ENCODE measurements at places on chromosomes 1 and 21.

DNA sequence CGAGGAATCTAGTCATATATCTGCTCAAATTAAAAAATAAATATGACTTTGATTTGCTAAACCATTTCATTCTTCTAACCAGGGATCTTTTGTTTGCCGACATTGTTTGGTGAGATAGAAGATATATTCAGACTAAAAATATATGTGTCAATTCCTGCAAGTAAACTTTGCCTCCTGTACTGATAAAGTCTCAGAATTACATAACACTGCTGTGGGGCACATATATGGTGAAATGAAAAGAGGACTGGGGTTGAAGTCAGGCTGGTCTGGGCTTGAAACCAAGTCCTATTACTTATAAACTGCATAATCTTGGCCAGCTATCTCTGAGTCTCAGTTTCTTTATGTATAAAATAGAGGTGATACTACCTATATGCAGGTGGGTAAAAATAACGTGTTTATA lies 9.8 kb downstream of the SCMH1 start:
- no peak for DNase-seq

DNA sequence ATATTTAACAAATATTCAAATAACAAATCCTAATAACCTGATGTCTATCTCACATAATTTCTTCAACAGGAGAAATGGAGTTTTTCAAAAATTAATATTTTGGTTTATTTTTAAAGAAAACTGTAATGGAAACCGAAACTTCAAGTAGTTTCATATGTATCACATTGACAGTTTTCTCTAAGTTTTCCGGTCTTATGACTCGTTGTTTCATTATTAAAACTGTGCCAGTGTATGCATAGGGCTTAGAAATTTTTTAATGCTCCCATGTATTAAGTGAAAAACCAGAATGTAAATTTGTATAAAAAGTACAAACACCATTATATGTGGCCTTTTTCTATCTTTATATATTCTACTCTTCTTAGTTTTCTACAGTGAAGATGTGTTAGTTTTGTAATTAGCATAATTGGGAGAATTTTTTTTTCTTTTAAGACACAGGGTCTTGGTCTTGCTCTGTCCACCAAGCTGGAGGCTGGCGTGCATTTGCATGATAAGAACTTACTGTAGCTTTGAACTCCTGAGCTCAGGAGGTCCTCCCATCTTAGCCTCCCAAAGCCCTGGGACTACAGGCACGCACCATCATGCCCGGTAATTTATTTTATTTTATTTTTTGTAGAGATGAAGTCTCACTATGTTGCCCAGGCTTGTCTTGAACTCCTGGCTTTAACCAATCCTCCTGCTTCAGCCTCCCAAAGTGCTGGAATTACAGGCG lies 43.9 kb upstream of the SAMSN1 start:
- no peak for DNase-seq

- DNase-seq = no peak
Observed at GRCh38 chr1:93256433-93256832, 75.9 kb downstream of the CCDC18 start.

DNA sequence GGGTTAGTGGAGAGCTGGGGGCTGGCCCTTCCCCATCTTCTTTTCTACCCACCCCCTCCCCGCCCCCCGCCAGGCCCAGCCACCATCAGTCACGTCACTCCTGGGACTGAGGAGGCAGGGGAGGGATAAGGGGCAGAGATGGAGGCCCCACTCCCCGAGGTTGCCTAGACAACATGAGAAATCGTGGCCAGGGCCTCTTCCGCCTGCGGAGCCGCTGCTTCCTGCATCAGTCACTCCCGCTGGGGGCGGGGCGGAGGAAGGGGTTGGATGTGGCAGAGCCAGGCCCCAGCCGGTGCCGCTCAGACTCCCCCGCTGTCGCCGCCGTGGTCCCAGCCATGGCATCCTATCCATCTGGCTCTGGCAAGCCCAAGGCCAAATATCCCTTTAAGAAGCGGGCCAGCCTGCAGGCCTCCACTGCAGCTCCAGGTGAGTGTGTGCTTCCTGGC lies 1.2 kb downstream of the AMPD2 start:
- DNase-seq = peak; percentile 92

DNA sequence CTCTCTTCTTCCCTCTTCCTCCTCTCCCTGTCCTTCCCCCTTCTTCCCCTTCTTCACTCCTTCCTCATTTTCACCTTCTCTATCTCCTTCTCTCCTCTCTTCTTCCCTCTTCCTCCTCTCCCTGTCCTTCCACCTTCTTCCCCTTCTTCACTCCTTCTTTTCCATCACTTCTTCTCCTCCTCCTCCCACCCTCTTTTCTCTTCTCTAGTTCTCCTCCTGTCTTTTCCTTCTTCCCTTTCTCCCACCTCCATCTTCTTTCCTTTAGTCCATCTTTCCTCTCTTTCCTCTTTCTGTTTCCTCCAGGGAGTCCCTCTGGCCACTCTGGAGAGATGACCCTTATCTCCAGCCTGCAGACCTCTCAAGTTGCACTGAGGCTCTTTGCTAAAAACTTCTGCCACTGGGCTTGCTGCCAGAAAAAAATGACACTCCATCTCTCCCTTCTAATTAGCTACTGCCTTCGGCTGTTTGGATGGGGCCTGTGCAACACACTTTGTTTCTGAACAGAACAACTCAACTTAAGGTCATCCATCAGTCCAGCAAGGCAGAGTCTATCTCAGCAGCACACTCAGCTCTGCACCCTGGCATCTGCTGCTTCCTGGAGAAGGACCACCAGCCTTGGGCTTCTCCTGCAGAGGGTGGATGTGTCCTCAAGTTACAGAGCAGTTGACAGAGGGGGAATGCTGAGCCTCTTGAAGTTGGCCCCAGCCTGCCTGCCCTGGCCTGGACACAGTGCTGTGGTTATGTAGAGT lies 538.8 kb downstream of the MATN1 start:
- DNase-seq = no peak

GRCh38 chr1:51998701-51999100 lies 8.2 kb upstream of the RAB3B start:
- no peak for DNase-seq

DNA sequence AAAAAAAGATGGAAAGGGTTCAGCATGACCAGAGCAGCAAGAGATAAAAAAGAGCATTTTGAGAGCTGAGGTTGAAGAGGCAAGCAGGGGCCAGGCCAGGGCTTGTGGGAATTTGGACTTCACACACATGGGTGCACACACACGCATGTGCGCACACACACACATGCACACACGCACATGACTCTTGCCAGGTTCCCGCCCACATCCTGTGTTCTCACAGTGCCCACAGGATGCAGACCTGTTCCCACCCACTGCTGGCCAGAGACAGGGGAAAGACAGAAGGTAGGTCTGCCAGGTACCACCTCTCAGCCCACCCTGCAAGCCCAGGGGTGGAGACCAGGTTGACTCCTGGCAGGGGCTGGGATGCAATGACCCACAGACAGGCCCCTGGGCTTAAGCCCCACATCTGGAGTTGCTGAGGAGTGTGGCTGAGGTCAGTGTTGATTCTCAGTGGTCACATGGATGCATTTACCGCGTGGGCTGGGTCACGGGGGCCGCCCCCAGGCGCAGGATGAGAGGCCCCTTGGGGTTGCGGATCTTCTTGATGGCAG lies 4.4 kb downstream of the COL16A1 start:
- peak; percentile 84 for DNase-seq

GRCh38 chr21:45146306-45146705 lies 71.9 kb downstream of the ADARB1 start:
- DNase-seq = no peak

DNA sequence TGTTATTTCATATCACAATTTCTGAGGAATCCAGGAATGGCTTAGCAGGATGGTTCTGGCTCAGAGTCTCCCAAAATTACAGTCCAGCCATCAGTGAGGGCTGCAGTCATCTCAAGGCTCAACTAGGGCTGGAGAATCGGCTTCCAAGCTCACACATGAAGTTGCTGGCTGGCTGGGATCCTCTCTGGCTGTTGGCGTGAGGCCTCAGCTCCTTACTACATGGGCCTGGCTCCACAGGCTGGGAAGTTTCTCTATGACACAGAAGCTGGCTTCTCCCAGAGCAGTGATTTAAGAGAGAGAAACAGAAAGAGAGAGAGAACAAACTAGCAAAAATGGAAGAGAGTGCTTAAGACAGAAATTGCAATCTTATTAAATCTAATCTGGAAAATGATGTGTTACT lies 38.8 kb upstream of the RGS8 start:
- no peak for DNase-seq

DNA sequence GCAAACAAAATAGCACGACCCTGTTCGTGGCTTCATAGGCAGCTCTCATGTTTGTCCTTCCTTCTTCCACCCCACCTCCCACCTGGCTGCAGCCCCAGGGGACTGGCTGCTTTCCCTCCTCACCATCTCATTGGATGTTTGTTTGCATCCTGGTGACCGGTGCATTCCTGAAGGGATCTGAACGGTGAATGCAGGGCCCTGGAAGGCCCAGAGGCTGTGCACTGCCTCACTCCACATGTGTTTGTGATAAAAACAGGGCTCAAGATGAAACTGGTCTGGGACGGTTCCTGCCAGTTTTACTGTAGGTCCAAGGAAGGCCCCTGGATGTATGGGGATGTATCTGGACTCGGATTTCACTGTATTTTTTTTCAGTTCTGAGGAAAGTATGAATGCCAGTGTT lies 42.8 kb downstream of the CNN3 start:
- DNase-seq = no peak

- DNase-seq = no peak
Observed at GRCh38 chr1:7620196-7620595, 150.9 kb upstream of the VAMP3 start.

- no peak for DNase-seq
Observed at GRCh38 chr1:55724551-55725325, 509.6 kb upstream of the USP24 start.

DNA sequence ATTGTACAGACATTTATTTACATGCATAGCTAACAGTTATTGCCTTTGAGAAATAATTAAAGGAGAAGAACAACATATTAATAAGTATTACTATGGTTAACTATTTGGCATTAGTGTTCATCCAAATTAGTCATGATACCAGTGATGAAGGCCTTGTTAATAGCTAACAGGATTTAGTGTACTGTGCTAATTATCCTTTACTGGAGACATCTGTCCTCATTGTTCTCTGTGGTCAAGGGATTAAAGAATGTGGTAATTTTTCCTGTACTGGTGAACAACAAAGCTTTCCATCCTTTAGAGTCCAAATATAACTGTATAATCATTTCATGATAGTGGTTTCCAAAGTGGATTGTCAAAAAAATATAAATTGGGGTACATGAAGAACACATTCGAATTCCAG lies 103.9 kb downstream of the ADGRL4 start:
- DNase-seq = no peak

GRCh38 chr1:213277036-213277435 lies 226.0 kb downstream of the RPS6KC1 start:
- DNase-seq = no peak

DNA sequence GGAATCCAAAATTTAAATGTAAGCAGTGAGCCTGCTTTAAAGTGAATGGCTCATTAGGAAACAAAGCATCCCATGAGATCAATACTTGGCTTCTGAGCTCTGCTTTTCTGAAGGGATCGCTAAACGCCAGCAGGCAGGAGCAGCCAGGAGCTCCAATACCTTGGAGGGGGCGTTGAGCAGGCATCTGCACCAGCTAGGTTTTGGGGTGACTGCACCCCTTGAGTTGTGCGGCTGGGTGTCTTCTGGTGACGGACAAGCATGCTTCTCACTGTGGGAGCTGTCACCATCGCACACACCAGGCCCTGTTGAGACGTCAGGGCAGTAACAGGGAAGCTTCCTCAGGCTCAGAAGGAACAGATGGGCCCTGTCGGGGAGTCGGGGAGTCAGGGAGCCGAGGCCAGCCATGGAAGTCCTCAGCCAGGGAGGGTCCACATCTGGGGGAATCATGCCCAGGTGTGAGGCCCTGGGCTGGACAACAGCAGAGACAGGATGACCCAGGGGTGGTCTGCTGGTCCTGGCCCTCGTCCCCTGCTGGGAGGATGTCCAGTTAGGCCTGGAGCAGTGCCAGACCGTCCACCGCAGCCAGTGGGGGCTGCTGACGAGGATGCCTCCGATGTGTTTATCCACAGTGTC lies 57.9 kb upstream of the ADARB1 start:
- no peak for DNase-seq

GRCh38 chr1:1259951-1260600 lies 13.6 kb upstream of the C1QTNF12 start:
- no peak for DNase-seq
